GM12878 (cell line): ENCODE measurements at places on chromosomes 1 and 21.

DNA sequence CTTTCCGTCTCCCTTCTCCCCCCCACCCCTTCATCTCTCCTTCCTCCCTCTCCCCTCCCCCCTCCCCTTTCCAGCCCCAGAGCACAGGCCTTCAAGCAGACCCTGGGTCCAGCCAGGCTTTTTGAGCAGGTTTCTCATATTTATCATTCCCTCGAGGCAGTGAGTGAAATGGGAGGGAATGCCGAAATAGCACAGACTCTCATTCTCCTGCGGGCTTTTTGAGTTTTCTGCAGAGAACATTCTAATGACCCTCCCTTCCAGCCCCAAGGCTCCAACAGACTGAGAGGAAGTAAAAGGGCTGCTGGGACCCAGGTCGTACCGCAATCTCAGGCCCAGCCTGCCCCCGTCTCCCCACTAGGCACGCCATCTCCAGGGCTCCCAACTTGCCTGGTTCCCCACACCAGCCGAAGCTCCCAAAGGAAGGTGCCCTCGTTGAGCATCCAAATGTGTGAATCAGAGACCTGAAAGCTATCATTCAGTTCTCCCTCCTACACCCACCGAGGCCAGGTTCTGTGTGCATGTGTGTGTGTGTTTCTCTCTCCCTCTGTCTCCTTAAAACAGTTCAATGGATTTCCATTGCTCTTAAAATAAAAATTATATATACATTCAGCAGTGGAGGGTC lies 22.3 kb downstream of the ACTA1 start:
- DNase-seq = no peak

DNA sequence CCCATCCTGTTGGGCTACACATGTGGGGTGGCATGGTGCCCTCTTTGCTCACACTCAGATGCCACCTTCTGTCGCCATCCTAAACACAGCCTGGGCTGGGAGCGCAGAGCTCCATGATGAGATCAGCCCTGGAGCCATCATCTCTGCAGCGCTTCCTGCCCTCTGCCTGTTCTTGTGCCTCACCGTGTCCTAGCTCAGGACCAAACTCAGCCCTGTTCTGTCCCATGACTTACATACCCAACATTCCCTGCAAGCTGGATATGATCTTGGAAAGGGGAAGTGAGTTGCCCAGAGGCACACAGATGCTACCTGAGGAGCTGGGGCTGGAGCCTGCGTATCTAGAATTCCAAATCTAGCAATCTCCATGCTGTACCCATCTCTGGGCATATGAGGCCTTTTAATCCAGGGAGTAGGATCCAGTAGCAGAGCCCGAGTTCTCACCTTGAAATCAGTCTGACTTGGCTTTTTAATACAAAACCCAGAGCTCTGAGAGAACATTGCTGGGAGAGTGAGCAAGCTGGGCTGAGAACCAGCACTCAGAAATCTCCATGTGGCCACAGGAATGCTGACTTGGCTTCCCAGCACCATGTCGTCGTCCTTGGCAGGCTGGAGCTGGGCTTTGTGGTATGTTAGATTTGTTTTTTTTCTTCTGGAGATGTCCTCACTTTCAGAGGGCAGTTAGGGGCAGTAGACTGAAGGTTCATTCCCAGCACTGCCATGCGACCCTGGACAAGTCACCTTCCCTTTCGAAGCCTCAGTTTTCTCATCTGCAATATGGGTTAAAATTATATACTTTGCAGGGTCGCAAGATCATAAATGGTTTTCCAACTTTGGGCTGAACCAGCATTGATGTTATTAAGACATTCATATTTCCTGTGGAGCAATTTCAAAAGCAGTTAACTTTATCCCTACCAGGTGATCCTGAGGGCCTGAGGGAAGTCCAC lies 2.6 kb downstream of the ALPL start:
- DNase-seq = no peak

DNA sequence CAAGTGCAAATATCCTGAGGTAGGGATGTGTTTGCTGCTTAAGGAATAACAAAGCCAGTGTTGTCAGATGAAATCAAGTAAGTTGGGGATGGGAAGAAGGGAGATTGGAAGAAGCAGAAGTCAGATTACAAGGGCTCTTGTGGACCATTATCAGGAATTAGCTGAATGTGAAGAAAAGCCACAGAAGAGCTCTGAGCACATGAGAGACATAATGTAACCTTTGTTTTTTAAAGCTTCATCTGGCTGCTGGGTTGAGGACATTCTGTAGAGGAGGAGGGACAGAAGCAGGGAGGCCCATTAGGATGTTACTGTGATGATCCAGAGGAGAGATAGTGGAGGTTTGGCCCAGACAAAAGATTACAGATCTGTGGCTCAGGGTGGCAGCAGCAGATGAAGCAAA lies 111.7 kb downstream of the DUSP10 start:
- no peak for DNase-seq

- no peak for DNase-seq
Measured at GRCh38 chr1:58041621-58042020, 504.9 kb downstream of the OMA1 start.

DNA sequence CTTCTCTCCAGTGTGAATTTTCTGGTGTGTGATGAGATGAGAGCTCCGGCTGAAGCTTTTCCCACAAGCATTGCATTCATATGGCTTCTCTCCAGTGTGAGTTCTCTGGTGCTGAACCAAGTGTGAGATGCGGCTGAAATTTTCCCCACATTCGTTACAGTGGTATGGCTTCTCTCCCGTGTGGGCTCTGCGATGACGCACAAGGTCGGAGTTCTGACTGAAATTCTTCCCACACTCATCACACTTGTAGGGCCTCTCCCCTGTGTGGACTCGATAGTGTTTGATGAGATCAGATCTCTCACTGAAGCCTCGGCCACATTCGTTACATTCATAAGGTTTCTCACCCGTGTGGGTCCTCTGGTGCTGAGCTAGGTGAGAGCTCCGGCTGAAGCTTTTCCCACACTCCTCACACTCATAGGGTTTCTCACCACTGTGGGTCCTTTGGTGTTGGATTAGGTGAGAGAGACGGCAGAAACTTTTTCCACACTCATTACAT lies 7.4 kb downstream of the ZNF436 start:
- DNase-seq = no peak

- no peak for DNase-seq
Measured at GRCh38 chr1:218803351-218803997, 370.2 kb upstream of the LYPLAL1 start.

DNA sequence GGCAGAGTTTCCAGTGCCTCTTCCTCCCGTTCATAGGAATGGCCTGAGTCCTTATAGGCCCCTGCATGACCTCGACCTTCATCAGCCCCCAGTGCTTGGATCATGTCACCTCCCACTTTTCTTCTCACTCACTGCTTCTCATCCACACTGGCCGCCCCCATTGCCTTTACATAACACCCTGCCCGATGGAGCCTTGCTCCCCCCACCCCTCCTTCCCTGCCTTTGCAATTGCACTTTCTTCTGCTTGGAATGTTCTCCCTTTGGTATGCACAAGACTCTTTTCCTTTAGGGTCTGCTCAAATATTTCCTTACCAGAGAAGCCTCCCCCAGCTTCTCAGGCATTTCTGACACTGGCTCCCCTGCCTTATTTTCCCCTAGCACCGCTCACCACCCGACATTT lies 125.2 kb upstream of the KCNJ6 start:
- no peak for DNase-seq

DNA sequence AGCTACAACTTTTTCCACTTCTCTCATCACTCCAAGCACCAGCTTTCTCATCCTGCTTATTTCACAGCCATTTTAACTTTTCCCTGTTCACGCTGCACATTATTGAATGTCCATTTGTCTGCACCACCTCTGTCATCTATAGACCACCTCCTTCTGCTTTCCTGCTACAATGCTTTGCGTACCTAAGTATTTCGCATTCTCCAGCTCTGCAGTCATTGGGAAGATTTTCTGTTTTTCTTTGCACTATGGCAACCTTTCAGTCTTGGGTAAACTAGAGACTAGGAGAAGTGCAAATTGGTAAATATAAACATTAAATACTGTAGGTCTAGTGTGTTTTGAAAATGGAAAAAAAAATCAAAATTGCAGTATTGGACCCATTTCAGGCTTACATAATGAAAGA lies 835 bp downstream of the CCDC30 start:
- DNase-seq = no peak

DNA sequence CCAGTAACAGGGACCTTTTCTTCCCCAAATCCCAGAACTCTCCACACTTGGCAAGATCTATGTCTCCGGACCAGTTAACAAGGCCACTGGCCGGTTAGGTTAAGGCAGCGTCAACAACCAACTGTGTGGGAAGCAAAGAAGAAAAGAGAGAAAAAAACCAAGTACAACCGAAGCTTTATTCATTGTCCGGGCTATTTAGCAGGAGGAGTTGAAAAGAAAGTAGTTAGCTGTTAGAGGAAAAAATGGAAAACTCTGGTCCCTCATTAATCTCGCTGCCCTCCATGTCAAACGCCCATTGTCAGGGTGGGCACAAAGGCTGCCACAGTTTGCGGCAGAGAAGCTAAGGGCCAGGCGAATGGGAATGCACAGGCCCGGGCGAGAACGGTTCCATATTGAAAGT lies 49.3 kb upstream of the GRIK3 start:
- DNase-seq = no peak

GRCh38 chr1:107105914-107106313 lies 34.9 kb upstream of the NTNG1 start:
- no peak for DNase-seq

- no peak for DNase-seq
Measured at GRCh38 chr1:87197156-87197555, 131.5 kb upstream of the LMO4 start.

DNA sequence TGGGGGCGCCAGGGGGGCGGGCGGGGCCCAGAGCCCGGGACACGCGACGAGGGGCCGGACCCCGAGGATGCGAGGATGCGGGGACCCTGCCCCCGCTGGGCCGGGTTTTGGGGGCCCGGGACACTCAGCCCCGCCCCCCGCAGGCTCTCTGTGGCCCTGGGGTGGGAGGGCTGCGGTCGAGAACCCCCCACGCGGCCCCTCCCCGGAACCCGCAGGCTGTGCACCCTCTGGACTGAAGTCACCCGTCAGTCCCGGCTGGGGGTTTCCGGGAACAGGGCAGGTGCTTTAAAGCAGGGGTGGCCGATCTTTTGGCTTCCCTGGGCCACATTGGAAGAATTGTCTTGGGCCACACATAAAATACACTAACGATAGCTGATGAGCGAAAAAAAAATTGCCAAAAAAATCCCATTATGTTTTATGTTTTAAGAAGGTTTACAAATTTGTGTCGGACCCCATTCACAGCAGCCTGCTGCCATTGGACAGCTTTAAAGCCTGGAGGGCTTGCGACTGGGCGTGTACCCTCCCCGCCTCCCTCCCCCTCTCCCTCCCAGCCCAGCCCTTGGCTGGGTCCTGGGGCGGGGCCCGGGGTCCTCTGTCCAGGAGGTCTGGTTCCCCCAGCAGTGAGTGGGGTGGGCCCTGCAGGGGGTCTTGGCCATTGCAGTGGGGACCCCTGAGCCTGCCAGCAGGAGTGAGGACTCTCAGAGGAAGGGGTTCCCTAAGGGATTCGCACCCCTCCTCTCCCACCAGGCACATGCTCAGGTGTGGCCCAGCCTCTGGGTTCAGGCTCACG lies 21.6 kb upstream of the C1orf159 start:
- DNase-seq = no peak

DNA sequence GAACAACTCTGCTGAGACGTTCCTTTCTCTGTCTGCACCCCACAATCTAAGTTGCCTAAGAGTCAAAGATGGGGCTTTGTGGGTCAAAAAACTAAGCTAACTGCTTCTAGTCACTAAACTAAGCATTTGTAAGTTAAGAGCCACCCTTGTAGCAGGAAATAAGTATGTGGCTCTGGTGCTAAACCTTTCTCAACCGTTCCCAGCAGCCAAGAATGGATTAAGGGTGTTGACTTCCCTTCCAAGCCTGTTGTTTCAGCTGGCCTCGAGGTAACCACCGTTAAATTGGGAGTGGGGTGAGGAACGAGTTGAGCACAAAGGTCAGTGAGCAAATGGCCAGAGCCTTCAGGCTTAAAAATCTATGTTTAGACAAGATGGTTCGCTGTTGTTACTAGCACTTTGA lies 169.1 kb downstream of the TRIM33 start:
- DNase-seq = no peak

GRCh38 chr1:46755121-46755520 lies 36.2 kb upstream of the EFCAB14 start:
- no peak for DNase-seq

- peak; percentile 49 for DNase-seq
Measured at GRCh38 chr1:8396786-8397406, 79.0 kb downstream of the SLC45A1 start.

GRCh38 chr1:177368255-177368654 lies 197.5 kb downstream of the BRINP2 start:
- no peak for DNase-seq

- no peak for DNase-seq
Measured at GRCh38 chr1:168420177-168420576, 123.6 kb downstream of the XCL2 start.

DNA sequence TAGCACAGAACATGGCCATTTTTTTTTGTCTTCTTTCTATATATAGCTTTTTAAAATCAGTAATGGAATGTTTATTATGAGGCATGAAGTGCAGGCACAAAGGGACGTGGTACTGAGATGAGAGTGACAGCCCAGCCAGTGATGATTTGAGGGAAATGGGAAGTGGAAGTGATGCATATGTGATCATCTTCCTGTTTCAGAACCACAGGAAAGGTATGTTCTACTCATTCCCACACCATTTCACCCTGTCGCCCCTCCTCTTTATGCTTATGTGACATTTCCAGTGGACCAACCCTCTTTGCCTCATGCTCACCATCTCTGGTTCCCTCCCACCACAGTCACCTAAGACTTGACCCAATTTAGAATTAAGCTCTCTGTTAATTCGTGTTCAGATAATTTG lies 24.3 kb downstream of the PTGS2 start:
- no peak for DNase-seq

DNA sequence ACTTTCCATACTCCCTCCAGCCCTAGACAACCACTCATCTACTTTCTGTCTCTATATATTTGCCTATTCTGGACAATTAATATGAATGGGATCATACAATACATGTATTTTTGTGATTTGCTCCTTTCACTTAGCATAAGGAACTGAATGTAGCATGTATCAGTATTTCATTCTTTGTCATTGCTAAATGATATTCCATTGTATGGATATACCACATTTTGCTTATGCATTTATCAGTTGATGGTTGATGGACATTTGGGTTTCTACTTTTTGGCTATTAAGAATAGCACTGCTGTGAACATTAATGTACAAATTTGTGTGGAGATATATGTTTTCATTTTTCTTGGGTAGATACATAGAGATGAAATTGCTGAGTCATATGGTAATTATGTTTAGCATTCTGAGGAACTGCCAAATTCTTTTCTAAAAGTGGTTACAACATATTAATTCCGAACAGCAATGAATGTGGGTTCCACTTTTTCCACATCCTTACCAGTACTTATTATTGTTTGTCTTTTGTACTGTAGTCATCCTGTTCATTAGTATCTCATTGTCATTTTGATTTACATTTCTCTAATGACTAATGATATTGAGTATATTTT lies 121.0 kb downstream of the LRRC40 start:
- no peak for DNase-seq

DNA sequence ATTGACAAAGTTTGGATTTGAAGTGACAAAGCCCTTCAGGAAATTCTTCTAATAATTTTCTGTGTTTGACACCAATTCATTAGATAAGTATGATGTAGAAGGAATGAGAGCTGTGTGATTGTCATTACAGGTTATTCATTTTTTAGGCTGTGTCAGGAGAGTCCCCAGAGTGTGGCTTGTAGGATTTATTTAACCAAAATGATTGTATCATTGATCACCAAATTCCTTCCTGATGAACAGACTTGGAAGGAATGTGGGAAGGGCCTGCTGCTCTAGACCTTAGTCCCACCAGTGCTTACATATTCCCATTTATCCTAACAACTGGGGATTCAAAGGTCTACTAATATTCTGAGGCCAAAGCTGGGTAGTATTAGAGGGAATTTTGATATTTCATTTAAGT lies 383.3 kb upstream of the KAZN start:
- DNase-seq = no peak

GRCh38 chr1:94339206-94339927 lies 78.8 kb upstream of the ABCD3 start:
- no peak for DNase-seq
